Renal cortical epithelial cell (primary cell): ENCODE measurements at places on chromosomes 1 and 21. TPM values are rescaled to one million over a fixed set of nuclear protein-coding genes. Genes with fewer than 3 reads are reported as not detected.

Gene GNG4
- total RNA-seq, result 0.30 TPM in 1 of 2 replicates, not detected in the other

Gene PRKCZ
- 31.3 and 34.6 TPM in 2 replicates for total RNA-seq

- peak; percentile 32 for DNase-seq
These were observed 45.6 kb downstream of the ZZZ3 start for GRCh38 chr1:77636864-77637263.

DNA sequence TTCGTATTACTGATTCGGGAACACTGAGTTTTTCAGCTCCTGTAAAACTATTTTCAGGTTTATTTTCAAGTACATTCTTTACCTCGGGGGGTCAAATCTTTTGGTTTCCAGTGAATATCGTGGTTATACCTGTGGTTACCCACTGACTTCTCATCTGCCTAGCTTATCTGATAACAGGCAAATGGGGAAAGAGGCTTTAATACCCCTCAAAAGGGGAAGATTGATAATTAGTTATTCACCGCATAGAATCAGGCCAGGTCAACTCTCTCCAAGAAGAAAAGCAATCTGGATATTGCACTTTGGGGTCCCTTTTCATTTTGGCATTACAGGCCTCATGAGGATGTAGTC is 23.0 kb downstream of the RUNX1 start:
- DNase-seq, result no peak

GRCh38 chr1:161117759-161118581 is at the start of the genes NIT1 and PFDN2:
Gene NIT1, plus strand, starts transcription at chr1:161118105. Its CDS starts 72 bp downstream, at chr1:161118177.
Gene PFDN2, minus strand, starts transcription at chr1:161118037. Its CDS starts 11 bp downstream, at chr1:161118026.
- DNase-seq, result peak; percentile 62

- DNase-seq, result no peak
These were observed 84.8 kb downstream of the DMRTB1 start for GRCh38 chr1:53543778-53544695.

DNA sequence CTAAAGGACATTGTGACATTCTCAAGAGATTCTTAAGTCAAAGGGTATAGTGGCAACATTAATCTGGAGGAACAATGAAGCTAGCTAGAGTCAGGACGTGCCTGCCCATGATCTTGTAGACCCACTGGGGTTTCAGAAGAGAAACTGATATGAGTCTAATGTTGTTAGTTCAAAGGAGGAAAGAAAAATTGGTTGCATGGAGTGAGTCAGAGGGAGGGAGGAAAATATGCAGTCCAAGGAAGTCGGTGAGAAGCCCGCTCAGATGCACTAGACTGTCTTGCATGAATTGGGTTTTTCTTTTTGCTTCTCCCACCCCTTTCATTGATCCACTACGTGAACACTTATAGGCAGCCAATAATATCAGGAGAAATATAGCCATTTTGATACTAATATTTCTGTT is 53.8 kb upstream of the SYT14 start:
- DNase-seq, result peak; percentile 53

- no peak for DNase-seq
These were observed 23.7 kb downstream of the NMNAT2 start for GRCh38 chr1:183394435-183394834.

Gene KIAA1614
- total RNA-seq, result 5.9 and 10.7 TPM in 2 replicates

GRCh38 chr1:209412036-209412435 is 171.5 kb upstream of the CAMK1G start:
- no peak for DNase-seq

DNA sequence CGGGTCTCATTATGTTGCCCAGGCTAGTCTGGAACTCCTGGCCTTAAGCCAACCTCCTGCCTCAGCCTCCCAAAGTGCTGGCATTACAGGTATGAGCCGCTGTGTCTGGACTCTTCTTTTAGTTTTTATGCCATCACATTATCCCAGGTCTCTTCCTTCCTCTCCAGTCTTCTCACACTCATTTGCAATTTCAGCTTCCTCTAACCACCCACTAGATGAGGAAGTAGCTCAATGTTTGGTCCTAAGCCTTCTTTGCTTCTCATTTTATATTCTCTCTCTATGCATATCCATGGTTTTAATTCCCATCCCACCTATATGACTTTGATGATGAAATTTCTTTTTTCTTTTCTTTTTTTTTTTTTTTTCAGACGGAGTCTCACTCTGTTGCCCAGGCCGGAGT is 3.1 kb upstream of the ZBTB8A start:
- DNase-seq, result no peak

DNA sequence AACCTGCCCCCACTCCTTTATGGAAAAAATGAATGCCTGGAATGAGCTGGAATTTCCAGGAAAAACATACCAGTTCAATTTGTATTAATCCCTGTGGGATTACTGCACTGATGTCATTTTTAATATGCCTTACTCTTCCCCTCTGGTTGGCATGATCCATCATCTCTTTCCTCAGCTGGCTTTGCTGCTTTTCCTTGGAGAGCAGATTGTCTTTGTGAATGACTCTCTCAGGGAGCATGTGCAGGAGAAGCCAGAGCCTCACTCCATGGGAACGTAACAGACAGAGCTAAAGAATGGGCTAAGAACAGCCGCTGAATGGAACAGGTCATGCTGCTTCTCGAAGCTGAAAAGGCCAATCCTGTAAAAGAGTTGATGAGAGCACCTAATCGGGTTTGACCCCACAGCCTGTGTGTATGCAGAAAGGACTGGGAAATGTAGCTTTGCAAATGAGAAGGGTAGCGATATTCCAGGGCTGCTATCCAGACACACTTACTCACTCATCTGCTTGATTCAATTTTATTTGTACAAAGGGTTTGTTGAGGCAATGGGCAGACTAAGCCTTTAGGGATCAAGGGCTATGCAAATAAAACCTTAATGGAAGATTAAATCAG is 20.7 kb downstream of the PHC2 start:
- no peak for DNase-seq

Gene BEST4
- 0.15 TPM in 1 of 2 replicates, not detected in the other for total RNA-seq

- DNase-seq, result peak; percentile 90
These were observed 1.8 kb downstream of the ARPC5 start for GRCh38 chr1:183633676-183634343.

Gene CASP9
- total RNA-seq, result 8.7 and 11.5 TPM in 2 replicates

DNA sequence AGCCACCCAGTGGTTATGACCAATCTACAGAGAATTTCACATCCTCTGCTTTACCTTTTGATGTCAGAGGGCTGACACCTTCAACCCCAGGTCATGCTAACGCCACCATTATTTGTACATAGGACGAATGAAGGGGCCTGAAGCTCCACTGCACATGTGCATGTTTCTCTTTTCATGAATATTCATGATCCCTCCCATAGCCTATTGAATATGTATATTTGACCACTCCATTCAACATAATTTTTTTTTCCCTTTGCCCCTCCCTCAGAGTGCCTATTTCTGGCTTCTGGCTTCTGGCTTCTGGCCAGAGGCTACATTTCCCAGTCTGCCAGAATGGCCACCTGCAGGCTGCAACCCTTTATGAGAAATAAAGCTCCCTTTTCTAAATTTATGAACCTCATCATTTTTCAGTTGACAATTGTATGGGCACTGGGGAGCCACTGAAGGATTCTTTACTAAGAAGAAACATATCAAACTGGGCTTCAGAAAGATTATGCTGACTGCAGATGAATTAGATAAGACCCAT is 406.7 kb downstream of the SIPA1L2 start:
- DNase-seq, result no peak

Gene CLCA2
- 0.17 and 0.85 TPM in 2 replicates for total RNA-seq

Gene RYR2
- 0.10 TPM in 1 of 2 replicates, not detected in the other for total RNA-seq

- no peak for DNase-seq
These were observed 212.6 kb upstream of the FAM78B start for GRCh38 chr1:166379447-166379846.

DNA sequence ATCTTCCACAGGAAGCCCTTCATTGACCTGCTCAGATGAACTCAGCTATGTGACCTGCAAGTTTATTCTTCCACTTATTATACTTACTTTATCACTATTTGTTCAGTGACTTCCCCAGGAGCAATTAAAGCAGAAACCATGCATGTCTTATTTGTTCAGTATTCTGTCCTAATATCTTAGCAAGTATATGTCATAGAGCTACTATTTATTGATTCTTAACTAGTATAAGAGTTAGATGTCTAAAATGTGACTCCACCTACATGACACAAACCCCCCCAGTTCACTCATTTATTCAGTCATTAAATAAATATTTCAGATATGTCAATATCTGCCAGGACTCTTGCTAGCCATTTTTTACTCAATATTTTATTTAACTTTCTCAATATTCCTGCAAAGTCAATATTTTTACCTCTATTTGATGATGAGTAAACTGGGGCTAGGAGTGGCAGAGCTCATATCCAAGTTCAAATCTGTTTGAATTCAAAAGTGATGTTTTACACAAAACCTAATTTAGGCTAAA is 469.0 kb upstream of the USP24 start:
- DNase-seq, result no peak

Gene RAP1A
- total RNA-seq, result 28.3 and 93.7 TPM in 2 replicates

DNA sequence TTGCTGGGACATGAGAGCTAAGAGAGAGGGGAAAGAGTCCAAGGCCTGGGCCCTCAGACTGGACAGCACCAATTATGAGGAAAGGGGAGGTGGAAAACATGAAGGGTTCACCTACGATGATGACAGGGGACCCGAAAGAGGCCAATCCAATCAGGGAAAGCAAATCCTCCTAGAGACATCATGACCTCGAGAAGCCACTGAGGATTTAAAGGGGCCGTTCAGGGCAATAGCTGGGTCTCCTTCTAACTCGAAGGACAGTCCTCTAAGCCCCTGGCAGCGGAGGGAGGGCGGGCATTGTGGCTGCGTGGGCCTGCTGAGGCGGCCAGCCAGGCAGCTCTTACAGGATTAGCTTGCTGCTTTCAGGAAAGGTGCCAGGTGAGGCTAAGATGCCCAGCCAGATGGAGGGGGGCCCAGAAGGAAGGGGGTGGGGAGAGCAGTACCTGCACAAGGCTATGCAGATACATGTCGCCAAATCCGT is 7.4 kb downstream of the MEF2D start:
- DNase-seq, result no peak

- DNase-seq, result no peak
These were observed 1.9 kb downstream of the SAMD13 start for GRCh38 chr1:84303314-84303830.

- DNase-seq, result no peak
These were observed 27.2 kb downstream of the FABP3 start for GRCh38 chr1:31345635-31346034.

Gene HHAT
- 30.6 and 33.5 TPM in 2 replicates for total RNA-seq

- peak; percentile 91 for DNase-seq
These were observed 184.4 kb downstream of the SIPA1L2 start for GRCh38 chr1:232445361-232446106.

DNA sequence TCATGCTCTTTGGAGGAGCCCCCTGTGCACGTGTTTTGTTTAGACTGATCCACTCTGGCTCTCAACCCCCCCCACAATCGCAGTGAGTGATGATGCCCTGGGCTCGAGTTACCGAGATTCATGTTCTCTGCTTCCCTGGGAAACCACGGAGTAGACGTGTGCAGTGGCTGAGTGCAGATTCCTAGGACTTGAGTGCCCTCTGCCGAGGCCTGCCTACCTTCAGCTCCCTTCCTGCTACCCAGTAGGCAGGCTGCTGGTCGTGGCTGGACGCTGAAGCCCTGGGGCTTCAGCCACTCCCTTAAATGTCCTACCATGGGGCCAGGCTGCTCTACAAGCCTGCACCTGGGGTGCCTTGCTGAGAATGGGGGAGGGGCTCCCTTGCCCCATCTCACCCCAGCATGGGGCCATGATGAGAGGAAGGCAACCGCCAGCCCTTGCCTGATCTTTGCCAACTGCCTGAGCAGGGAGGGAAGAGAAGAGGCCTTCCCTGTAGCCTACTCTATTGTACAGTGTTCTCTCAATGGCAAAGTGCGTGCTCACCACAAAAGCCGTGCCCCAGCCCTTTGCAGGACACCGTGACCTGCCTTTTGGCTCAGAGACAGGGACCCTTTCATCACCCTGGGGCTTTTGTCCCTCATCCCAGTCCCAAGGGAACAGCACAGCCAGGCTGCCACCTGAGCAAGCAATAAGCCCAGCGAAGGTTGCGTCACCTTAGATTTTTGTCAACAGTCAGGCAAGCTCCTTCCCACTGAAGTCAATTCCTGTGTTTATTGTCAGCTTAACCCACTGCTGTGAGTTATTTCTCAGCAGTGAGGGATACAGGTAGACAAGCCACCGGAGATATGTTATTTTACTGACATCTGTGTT is 4.1 kb upstream of the GRIK3 start:
- DNase-seq, result peak; percentile 1

DNA sequence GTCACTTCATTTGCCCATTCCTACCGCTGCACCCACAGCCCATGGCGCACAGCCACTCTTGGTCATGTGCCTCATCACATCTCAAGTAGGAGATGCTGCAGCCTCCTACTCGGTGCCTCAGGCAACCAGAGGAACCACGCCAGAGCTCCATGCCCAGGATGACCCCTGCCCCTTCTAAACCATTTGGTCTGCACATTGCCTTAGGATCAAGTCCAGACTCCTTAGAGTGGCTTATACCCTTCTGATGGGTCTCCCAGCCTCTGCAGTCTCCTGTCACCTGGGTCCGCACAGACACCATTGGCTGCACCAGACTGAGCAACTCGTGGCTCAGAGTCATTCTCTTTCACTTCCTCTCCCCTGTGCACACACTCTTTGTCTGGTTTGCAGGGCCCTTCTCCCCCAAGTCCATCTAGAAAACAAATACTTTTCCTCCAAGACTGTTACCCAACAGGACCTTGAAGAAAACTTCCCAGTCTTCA is 2.2 kb upstream of the ADORA3 start:
- no peak for DNase-seq

GRCh38 chr1:63747445-63747844 is 26.4 kb upstream of the ROR1 start:
- no peak for DNase-seq

DNA sequence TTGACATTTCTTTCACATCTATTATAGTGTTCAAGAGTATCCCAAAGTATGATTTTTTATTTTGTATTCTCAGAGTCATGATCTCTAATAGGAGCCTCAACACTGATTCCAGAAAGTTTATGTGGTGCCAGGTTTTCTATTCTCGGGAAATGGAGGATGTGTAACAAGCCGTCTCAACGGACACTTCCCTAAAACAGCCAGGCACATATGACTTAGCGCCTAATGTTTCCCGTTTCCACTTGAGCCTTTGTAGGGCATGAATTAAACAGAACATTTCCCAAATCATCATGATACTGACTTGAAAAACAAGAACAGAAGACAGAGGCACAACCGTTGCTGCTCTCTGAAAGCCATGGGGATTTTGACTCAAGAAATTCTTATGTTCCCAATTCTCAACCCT is 8.0 kb downstream of the CYYR1 start:
- DNase-seq, result no peak

Gene STYXL2
- total RNA-seq, result 0.05 TPM in 1 of 2 replicates, not detected in the other

DNA sequence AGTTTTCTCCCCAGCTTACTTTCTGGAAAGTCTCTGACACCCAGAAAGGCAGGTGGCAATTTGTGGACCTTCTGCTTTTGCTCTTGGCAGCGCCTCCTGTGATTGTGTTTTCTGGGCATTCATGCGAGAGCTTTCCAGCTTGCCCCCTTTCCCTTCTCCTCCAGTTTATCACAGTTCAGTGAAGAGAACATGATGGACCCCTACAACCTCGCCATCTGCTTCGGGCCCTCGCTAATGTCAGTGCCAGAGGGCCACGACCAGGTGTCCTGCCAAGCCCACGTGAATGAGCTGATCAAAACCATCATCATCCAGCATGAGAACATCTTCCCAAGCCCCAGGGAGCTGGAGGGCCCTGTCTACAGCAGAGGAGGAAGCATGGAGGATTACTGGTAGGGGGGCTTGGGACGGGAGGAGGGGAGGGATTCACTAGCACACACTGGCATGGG is 24.3 kb upstream of the IKBKE start:
- no peak for DNase-seq
